ENCODE measurements at places on chromosomes 7 and 10. TPM values are rescaled to one million over a fixed set of nuclear protein-coding genes. Genes with fewer than 3 reads are reported as not detected.

Gene NODAL
- not detected for total RNA-seq

Gene PRPS1L1
- total RNA-seq, result not detected

Gene MINDY4
- total RNA-seq, result 4.0 TPM

Gene LBX1
- not detected for total RNA-seq

Gene OPN4
- 0.17 TPM for total RNA-seq

Gene GRID1
- total RNA-seq, result 2.6 TPM

Gene CPA2
- not detected for total RNA-seq

Gene NYAP1
- total RNA-seq, result 3.6 TPM

Gene ERVW-1
- total RNA-seq, result not detected

Gene C10orf53
- total RNA-seq, result not detected

Gene TRA2A
- 12.6 TPM for total RNA-seq

Gene GTF2I
- total RNA-seq, result 77.6 TPM

Gene TBXAS1
- 48.6 TPM for total RNA-seq

Gene SH2B2
- 16.5 TPM for total RNA-seq

Gene SORBS1
- total RNA-seq, result 3.4 TPM

Gene SH3PXD2A
- total RNA-seq, result 2.8 TPM

Gene SCART1
- total RNA-seq, result not detected

Gene MBLAC1
- 2.5 TPM for total RNA-seq

Gene HTR5A
- not detected for total RNA-seq

Gene LMOD2
- total RNA-seq, result not detected

Gene DLX6
- 0.54 TPM for total RNA-seq

Gene PIP
- total RNA-seq, result not detected
